NCI-H446 (cell line): ENCODE measurements at places on chromosomes 3 and 15.

GRCh38 chr3:141413391-141413790, 45.1 kb downstream of the ZBTB38 start:
- DNase-seq, result no peak

DNA sequence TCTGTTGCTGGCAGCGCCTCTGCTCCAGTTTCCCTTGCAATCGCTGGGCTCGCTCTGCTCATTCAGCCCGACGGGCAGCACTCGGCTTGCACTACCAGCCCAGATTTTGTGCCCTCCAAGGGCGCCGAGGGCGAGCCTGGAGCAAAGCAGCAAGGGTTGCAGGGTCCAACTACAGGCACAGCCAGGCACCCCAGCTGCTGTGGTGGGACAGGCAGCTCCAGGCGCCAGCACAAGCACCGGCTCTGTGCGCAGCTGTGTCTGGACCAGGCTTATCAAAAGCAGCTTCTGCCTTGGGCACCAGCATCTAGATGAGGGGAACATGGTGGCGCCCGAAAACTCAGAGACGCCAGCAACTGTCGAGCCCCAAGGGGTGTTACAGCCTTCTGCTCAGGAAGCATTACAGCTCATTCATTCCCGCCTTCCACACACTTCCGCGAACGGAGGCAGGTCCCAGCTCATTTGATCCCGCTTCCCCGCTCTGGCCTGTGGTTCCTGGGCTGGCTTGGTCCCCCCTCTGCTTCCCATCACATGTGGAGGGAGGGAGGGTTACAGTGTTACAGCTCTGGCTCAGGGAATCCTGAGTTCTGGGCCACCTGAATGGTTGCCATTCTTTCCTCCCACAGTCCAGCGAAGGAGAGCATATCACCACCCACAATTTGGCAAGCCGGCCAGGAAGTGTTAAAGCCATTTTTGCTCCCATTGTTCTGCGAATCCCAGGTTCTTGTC, 409.9 kb upstream of the ALCAM start:
- no peak for DNase-seq

DNA sequence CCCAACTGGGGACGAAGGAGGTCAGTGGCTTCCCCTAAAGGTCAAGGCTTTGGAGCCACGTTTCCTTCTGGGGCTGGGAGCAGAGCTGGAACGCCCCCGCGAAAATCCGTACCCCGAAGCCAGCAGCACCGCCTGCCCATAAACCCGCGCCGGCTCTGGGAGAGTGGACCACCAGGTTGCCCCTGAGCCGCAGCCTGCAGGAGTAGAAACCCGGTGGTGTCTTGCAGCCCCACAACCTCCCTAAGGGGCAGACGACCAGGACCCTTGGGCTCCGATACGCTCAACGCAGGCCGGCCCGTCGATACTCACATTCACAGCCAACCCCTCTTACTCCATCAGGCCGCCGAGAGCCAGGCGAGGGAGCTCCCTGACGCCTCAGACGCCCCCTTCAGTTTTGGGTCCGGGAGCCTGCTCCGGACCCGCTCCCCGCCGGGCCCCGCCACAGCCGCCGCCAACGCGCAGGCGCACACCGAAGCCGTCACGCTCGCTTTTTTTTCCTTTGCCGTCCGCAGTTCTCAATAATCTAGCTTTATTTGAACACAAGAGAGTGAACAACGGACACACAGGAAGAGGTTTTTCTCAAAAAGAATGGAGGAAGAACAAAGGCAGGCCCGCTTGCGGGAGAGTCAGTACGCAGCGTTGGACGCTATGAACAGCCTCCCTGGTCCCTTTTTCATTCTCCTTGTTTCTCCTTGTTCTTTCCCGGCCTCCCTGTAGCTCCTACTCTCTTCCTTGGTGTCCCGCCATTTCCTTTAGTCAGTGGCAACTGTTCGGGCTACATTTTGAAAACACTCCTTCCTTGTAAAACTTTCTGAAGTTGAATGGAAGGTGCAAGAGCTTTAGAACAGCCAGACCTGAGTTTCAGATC, at the start of gene ZNF106:
Gene ZNF106, minus strand, starts transcription at position 471 of the 868 bp plus-strand sequence. CDS start 18,852 bp downstream, outside the sequence.
- peak; percentile 87 for DNase-seq

GRCh38 chr3:47425383-47425778, 44.6 kb downstream of the PTPN23 start:
- DNase-seq, result no peak

- DNase-seq, result no peak
These were observed 12.3 kb upstream of the NR1I2 start for GRCh38 chr3:119769394-119770149.

GRCh38 chr15:44790656-44791055, 54.3 kb downstream of the TRIM69 start:
- no peak for DNase-seq

DNA sequence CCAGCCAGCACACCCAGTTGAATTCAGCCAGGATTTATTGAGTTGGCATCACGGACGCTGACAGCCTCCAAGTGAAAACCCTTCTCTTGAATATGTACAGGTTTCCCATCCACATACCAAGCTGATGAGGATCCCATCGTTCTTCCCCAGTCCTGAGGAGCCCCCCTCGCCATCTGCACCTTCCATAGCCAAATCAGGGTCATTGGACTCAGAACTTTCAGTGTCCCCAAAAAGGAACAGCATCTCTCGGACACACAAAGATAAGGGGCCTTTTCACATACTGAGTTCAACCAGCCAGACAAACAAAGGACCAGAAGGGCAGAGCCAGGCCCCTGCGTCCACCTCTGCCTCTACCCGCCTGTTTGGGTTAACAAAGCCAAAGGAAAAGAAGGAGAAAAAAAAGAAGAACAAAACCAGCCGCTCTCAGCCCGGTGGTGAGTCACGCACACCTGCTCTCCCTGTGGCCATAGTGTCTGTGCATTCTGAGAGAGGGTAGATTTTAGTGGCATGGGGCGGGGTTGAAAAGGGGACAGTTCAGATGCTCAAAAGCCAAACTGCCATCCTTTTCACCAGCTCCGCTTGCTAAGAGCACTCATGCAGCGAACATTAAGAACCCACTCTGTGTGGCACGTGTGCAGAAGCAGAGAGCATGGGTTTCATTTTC, 51.2 kb downstream of the KLHL25 start:
- no peak for DNase-seq

- no peak for DNase-seq
These were observed 199.7 kb downstream of the RPLP1 start for GRCh38 chr15:69652293-69652692.
